ENCODE measurements at places on chromosomes 7 and 10. TPM values are rescaled to one million over a fixed set of nuclear protein-coding genes. Genes with fewer than 3 reads are reported as not detected.

SNCG gene
- total RNA-seq = 1.2 TPM

ARF5 gene
- 105 TPM for total RNA-seq

OPALIN gene
- not detected for total RNA-seq

CUZD1 gene
- not detected for total RNA-seq

STRIP2 gene
- 0.28 TPM for total RNA-seq

SCART1 gene
- 0.39 TPM for total RNA-seq

SYT15B gene
- 0.20 TPM for total RNA-seq

TMEM213 gene
- not detected for total RNA-seq

RTKN2 gene
- total RNA-seq = 0.06 TPM

CLCN1 gene
- total RNA-seq = not detected

IKZF1 gene
- total RNA-seq = 3.1 TPM

PAPOLB gene
- total RNA-seq = not detected

SPDYE2B gene
- total RNA-seq = not detected

CDHR3 gene
- 8.6 TPM for total RNA-seq

DEPP1 gene
- total RNA-seq = 46.0 TPM

IRF5 gene
- total RNA-seq = 8.9 TPM

FAM180A gene
- total RNA-seq = 5.7 TPM

ZNF853 gene
- total RNA-seq = 0.20 TPM

ICA1 gene
- total RNA-seq = 15.0 TPM

FBXL13 gene
- total RNA-seq = not detected

HKDC1 gene
- total RNA-seq = 4.3 TPM

IGFBP3 gene
- total RNA-seq = 85.9 TPM

GHRHR gene
- total RNA-seq = not detected

Measured in right lobe of liver (tissue), 6 donors.